ENCODE measurements at places on chromosomes 6 and 20. TPM values are rescaled to one million over a fixed set of nuclear protein-coding genes. Genes with fewer than 3 reads are reported as not detected.

HLA-DRA gene
- polyA plus RNA-seq = 0.27 TPM

DNA sequence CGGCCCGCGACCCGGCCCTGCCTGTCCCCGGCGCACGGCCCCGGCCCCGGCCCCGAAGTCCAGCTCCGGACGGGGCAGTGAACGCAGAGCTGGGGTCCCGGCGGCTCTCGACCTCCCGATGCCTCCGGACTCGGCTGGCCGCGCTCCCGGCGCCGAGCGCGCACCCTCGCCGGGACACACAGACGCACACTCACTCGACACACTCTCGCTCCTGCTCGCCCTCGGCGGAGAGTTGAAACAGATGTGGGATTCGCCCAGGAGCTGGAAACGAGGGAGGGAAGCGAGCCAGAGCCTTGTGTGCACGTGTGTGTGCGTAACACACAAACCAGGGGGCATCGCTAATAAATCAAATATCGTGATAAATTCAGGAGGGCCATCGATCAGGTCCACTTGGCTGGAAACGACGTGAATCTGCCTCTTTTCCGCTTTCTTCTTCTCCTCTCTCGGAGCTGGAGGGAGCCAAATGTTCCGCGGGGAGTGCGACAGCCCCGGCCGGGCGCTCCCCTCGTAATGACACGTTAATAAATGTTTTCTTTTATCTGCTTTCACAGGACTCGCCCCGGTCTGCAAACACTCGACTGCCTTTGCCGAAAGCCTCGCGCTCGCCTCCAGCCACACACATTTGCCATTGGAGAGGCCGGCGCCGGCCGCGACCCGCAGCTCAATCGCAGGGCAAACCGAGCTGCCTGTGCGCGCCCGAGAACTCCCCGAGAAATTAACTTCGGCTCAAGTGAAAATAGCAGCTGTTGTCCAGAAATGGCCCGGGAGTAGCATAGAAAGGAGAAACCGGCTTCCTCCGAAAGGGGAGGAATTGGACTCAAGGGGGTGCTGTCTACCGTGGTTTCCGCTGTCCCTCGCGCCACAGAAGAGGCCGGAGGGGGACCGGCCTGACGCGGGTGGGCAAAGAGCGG is 828 bp upstream of the SULF2 start:
- no peak for DNase-seq

GRCh38 chr6:24710519-24711303 is 8.2 kb downstream of the C6orf62 start:
- DNase-seq = no peak

GRCh38 chr6:30450548-30450908 is 38.8 kb upstream of the HLA-E start:
- no peak for DNase-seq

DNA sequence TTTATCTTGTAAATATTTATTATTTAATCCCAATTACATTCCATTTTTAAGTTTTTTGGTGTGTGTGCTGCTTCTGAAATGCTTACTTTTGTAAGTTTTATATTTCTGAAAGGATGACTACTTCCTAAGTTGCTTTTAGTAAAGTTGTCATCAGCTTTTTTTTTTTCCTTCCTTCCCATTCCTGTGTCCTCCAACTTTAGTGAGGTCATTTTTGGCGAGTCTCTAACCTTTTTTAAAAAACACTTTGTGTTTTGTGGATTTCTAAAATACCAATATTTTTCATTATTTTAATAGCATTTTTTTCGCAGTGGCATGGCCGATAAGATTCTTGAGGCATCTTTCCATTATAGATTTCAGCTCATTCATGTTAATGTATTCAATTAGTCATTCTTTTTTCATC is 30.9 kb downstream of the FIG4 start:
- DNase-seq = no peak

DNA sequence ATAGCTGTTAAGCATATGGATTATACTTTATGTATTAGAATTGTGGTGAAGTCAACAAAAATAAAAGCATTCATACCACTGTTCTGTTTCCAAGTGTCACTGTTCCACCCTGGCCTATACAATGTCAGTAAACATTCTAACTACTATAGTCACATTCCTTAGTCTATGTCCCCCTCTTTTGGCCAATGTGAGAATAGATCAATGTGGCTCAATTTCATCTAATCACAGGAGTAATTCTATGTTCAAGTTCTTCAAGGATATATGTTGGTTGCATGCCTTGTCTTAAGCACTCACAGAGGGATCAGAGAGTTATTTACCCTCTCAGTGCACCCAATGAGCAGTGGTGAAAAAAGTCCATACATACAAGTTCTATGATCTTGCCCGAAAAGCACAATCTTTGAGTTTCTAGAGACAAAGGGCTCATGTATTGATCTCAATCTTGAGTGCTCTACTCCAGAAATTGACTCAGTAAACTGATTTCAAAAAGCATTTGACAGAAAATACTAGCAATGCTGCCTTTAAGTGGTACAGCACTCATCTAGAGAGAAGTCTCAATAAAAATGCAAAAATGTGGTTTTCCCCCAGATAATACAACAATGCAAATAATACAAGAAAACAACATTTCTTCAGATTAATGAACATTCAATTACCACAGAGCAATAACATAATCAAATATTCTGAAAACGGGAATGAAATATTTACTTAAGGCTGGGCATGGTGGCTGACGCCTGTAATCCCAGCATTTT is 16.5 kb downstream of the SMLR1 start:
- DNase-seq = no peak

- DNase-seq = no peak
Observed at GRCh38 chr6:36443471-36444428, 950 bp downstream of the KCTD20 start.

- no peak for DNase-seq
Observed at GRCh38 chr6:168165891-168166290, 86.9 kb upstream of the FRMD1 start.

DNA sequence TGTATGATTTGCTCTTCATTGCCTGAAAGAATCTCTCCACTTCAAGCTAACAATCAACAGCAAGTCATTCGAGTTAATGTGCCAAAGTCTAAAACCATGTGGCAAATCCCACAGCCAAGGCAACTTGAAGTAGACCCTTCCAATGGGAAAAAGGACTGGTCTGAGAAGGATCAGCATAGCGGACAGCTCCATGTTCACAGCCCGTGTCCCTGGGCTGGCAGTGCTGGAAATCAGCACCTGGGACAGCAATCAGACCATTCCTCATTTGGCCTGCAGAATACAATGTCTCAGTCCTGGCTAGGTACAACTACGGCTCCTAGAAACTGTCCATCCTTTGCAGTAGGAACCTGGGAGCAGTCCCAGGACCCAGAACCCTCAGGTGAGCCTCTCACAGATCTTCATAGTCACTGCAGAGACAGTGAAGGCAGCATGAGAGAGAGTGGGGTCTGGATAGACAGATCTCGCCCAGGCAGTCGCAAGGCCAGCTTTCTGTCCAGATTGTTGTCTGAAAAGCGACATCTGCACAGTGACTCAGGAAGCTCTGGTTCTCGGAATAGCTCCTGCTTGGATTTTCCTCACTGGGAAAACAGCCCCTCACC is 1.1 kb downstream of the GJA10 start:
- DNase-seq = no peak

GRCh38 chr6:14429396-14429795 is 311.8 kb downstream of the CD83 start:
- DNase-seq = no peak

GRCh38 chr20:35436177-35436573 is 1.9 kb downstream of the GDF5 start:
- DNase-seq = no peak

- DNase-seq = no peak
Observed at GRCh38 chr20:4717816-4718570, 3.7 kb upstream of the PRND start.

Data from naive thymus-derived CD8-positive, alpha-beta T cell (primary cell).